Mesothelial cell of epicardium (in vitro differentiated cells): ENCODE measurements at places on chromosomes 2 and 18.

DNA sequence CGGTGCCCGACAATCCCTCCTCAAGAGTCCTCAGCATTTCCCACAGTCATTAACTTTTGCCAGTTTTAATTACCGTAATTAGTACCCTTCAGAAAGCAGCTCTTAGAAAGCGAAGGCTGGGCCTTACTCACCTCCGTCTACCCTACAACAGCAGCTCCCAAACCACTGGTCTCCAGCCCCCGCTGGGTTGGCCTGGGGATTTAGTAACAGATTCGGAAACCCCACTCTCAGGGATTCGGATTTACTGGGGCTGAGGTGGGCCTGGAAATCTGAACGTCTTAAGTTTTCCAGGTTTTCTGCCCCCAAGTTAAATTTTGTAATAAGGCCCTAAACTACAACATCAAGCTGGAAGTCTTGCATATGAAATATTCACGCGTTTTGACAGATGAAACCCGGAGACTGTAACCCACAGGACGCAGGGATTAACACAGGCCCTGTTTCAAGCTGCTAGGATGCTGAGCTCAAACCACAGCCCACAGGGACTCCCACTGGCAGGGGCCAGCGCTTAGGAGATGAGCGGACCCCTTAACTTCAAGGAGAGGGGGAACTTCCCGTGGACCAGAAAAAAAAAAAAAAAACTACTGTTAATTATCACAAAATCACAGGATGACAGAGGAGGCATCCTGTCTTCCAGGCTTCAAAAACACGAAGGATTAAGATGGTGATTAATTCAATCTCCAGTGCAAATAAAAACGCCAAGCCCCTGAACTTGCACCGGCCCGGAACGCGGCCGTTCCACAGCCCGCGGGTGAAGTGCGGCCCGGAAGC lies 985 bp downstream of the ILKAP start:
- peak overlapping the region; percentile 87 for H3K27ac ChIP-seq
- no peaks in the 10 kb centered on the region for H3K27me3 ChIP-seq
- H3K4me1 ChIP-seq, result peaks cover 24% of the 10 kb centered on the region
- DNase-seq, result no peak

GRCh38 chr2:196213252-196213980 lies 42.0 kb upstream of the STK17B start:
- H3K27ac ChIP-seq, result no peak overlapping the region
- peaks cover 20% of the 10 kb centered on the region for H3K36me3 ChIP-seq
- H3K4me1 ChIP-seq, result peaks cover 18% of the 10 kb centered on the region
- H3K4me3 ChIP-seq, result no peak overlapping the region
- H3K27me3 ChIP-seq, result no peaks in the 10 kb centered on the region

GRCh38 chr2:237012577-237013267 lies 73.0 kb upstream of the COPS8 start:
- H3K4me3 ChIP-seq, result no peak overlapping the region
- peaks cover 4% of the 10 kb centered on the region for H3K36me3 ChIP-seq
- peaks cover 36% of the 10 kb centered on the region for H3K4me1 ChIP-seq
- no peaks in the 10 kb centered on the region for H3K27me3 ChIP-seq
- no peak for DNase-seq
- peak overlapping the region; percentile 77 for H3K27ac ChIP-seq

GRCh38 chr18:33700513-33700976 lies 122.5 kb downstream of the ASXL3 start:
- DNase-seq, result no peak
- H3K4me3 ChIP-seq, result no peak overlapping the region
- H3K36me3 ChIP-seq, result peaks cover 15% of the 10 kb centered on the region
- peaks cover 6% of the 10 kb centered on the region for H3K4me1 ChIP-seq

DNA sequence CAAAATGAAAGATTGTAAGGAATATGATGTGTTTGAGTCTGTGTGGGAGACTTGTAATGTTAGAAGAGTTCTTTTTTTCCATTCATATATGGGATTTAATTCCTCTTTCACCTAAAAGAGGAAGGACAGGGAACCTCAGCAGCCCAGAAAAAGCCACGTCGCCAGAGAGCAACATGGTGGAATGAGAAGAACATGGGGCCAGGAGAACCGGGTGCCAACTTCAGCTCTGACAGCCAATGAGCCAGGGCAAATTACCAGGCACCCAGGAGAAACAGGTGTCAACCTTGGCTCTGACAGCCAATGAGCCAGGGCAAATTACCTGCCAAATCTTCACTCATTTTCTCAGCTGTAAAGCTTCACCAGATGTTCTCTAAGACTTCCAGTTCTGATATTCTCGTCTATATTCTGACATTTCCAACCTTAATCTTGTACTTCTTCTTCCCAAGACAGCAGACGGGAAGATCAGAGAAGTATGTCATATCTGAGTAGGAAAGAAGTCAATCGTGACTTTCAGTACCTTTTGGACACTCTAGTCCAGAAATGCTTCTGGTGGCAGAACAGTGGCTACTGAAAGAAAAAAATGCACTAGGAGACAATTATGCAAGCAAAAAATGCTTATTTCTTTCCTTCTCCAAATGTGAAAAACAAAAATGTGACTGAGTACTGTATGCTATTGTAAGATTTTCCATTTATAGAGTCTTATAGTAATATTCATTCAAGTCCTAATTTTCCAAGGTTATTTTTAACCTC lies 79.2 kb upstream of the COL5A2 start:
- no peaks in the 10 kb centered on the region for H3K27me3 ChIP-seq
- DNase-seq, result no peak
- H3K4me1 ChIP-seq, result peaks cover 11% of the 10 kb centered on the region
- no peak overlapping the region for H3K27ac ChIP-seq
- H3K4me3 ChIP-seq, result no peak overlapping the region
- H3K36me3 ChIP-seq, result no peaks in the 10 kb centered on the region

DNA sequence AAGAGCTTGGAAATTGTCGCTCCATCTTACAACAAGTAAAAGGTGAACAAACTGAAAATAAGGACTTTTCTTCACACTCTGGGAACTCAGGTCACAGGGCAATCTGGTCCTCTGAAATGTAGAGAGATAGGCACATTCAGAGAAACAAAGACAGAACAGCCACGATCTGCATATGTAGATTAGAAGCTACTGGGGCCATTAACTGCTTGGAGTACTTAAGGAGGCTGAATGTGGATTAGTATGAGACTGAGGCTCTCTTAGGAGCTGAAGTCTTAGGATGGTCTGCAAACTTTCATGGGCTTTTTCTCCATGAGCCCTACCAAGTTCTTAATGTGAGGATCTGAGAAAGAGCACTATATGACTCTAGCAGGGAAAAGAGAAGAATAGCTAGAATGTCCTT lies 265.3 kb upstream of the NXPH2 start:
- H3K36me3 ChIP-seq, result no peaks in the 10 kb centered on the region
- H3K4me3 ChIP-seq, result no peak overlapping the region
- no peaks in the 10 kb centered on the region for H3K4me1 ChIP-seq
- DNase-seq, result no peak
- H3K27me3 ChIP-seq, result no peaks in the 10 kb centered on the region

DNA sequence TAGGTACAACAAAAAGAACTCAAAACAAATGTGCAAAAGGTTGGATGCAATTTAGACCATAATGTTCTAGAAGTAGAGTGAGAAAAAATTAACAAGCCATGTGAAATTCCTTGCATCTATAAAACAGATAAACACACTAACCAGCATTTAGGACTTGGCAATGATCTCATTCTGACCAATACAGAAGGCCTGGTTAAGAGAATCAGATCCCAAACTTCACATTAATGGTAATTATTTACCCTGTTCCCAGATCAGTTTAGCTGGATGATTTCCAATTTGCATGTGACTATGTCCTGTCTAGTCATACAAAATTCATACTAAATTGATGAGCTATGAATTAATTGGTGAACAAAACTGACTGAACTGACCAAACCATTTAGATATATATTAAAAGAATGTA lies 98.4 kb upstream of the FIGN start:
- no peaks in the 10 kb centered on the region for H3K27me3 ChIP-seq
- no peaks in the 10 kb centered on the region for H3K36me3 ChIP-seq
- no peak overlapping the region for H3K4me3 ChIP-seq
- peaks cover 23% of the 10 kb centered on the region for H3K4me1 ChIP-seq
- no peak for DNase-seq

- H3K27me3 ChIP-seq, result no peaks in the 10 kb centered on the region
- no peak overlapping the region for H3K4me3 ChIP-seq
- DNase-seq, result no peak
- H3K36me3 ChIP-seq, result peaks cover 8% of the 10 kb centered on the region
- H3K4me1 ChIP-seq, result peaks cover 10% of the 10 kb centered on the region
These were observed 276.4 kb downstream of the ALK start for GRCh38 chr2:29644949-29645348.

- H3K4me3 ChIP-seq, result no peak overlapping the region
- H3K27ac ChIP-seq, result no peak overlapping the region
- peaks cover 4% of the 10 kb centered on the region for H3K27me3 ChIP-seq
- DNase-seq, result no peak
- H3K4me1 ChIP-seq, result no peaks in the 10 kb centered on the region
These were observed 43.5 kb downstream of the ABCG8 start for GRCh38 chr2:43882312-43882711.
